ENCODE measurements at places on chromosomes 7 and 10.

GRCh38 chr7:131170440-131171271 lies 157.0 kb upstream of the MKLN1 start:
- DNase-seq: no peak

GRCh38 chr10:102511583-102512274 lies 8.0 kb downstream of the SUFU start:
- DNase-seq: no peak

DNA sequence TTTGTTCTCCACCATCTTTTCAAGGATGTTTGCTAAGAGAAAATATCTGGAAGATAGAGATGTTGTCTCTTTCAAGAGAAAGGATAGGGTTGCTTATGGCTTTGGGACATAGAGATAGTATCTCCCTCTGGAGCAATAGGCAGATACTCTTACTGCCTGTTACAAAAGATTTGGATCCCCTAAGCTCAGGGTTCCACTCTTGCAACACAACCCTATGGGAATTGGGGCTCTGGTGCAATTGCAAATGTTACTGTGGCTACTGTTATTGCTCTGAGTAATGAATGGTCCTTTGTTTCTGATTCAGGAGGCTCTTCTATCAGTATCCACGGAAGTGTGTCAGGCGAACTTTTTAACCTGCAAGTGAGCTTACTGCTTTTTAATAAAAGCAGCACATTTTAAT lies 88.8 kb downstream of the GPR85 start:
- no peak for DNase-seq

DNA sequence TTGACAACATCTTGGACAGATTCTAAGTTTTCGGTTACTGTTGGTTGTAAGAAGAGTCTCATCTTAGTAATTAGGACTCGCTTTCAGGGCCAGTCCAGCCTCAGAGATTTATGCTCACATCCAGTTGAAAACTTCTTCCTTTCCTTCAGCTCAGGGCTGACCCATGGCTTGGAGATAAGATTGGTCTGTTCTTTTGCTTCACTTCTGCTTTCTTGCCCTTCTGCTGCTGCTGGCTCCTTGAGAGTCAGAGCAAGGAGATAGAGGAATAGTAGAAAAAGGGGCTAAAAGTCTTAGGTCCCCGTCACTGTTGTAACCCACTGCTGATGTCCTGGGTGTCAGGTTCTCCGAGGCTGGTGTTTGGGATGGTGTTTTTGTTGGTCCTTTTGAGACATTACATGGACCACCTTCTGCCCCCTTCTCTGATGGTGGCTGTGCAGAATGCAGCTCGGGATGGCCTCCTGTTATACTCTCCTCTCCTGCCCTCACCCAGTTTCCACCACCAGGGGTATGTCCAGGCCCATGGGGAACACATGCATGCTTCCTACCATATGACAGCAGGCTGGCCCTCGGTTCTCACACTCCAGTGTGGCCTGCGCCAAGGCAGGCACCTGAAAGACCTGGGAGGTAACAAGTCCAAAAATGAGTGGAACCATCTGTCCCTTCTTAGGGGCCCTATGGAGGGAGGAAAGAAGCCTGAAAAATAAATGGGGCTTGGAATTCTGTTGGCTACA lies 67.8 kb upstream of the PCBD1 start:
- no peak for DNase-seq

DNA sequence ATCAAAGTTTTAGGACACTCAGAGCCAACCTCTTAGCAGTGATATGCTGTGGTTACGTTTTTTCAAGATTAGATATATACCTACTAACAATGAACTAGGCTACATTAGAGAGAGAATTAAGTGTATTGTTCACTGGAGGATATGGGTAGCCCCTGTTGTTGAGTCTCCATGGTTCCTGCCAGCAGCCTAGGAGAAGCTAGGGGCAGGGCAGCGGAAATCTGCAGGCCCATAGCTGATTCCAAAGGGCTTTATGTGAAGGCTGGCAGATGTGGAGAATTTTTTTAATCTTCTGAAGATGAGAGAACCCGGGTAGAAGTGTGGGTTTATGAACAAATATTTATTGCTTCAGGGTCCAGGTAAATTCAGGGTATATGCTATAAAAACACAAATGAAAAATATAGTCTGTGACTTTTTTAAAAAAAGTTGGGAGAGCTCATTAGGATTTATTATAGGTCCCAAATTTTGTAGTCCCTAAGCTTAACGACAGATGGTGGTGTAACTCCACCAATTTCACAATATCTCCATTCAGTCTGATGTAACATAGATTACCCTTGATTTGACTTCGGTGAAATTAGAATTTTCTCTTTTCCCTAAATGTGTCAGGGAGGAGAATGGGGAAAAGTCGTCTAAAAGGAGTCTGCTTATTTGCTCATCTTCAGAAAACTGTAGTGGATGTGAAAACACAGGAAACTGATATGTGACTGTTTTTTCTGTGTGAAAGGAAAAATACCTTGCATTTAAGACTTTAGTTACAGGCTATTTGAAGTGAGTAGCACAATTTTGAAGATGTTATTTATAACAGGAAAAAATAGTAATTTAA lies 163.0 kb upstream of the PPP1R3A start:
- DNase-seq: peak; percentile 34

- no peak for DNase-seq
Observed at GRCh38 chr10:34216348-34216945, 598.6 kb downstream of the PARD3 start.

- no peak for DNase-seq
Observed at GRCh38 chr10:4067531-4067930, 282.5 kb upstream of the KLF6 start.

DNA sequence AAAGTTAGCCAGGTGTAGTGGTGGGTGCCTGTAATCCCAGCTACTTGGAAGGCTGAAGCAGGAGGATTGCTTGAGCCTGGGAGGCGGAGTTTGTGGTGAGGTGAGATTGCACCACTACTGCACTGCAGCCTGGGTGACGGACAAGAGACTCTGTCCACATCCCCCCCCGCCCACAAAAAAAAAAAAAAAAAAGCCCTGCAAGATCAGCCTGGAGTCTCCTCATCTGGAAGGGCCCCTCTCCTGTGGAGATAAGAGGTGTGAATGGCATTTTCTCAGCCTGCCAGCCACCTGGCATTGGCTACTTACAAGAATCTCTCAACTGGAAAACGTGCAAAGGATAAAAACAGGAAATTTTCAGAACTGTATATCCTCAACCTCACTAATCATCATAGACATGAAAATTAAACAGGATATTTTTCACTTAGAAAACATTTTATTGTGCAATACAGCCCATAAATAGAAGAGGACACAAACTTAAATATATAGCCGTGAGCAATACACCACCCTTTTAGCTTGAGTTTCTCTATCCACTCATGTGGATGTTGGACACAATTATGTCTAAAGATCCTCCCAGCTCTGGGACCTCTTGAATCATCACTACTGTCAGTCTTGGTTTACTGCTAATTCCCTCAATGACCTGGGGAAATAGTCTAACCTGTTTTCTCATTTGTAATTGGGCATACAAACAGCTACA lies 11.3 kb upstream of the TSPAN15 start:
- DNase-seq: no peak

- no peak for DNase-seq
Observed at GRCh38 chr10:62690703-62691102, 113.8 kb upstream of the ADO start.

DNA sequence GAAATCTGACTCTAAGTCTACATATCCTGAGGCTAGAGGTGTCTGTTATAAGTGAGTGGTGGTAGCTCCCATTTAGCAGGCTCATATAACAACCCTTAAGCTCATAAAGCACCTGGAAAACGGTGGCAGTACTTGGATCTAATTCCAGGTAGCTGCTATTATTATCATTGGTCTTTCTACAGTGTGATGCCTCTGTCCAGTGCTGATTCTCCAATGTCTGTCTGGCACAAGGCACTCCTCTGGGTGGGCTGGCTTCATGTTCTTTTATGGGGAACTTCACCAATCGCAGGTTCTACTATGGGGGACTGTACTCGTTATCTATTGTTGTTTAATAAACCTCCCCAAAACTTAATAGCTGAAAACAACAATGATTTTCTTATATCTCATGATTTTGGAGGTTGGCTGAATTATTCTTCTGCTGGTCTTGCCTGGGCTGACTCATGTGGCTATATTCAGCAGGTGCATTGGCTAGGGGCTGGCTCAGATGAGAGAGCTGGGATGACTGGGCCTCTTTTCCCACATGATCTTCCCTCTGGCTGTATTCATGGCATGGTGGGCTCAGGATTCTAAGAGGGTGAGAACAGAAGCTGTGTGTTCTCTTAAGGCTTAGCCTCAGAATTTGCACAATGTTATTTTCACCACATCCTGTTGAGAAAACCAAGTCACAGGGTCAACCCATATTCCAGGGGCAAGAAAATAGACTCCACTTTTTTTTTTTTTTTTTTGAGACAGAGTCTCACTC lies 93.0 kb upstream of the PCGF5 start:
- DNase-seq: no peak

DNA sequence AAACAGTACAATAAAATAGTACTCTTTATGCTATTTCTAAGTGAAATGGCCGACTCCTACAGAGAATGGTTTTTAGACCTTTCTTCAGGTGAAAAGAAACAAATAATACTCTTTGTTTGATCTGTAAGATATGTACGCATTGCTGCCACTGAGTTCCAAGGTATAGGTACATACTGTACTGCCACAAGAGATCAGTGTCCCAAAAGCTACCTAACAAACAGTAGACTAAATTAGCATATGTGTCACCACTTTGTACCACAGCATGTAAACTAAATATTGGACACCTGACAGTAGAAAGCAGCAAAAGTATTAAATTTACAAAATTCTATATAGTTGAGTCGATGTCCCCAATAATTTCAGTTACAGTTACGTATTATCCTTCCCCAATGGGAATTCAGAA lies 14.4 kb downstream of the MTPN start:
- no peak for DNase-seq

DNA sequence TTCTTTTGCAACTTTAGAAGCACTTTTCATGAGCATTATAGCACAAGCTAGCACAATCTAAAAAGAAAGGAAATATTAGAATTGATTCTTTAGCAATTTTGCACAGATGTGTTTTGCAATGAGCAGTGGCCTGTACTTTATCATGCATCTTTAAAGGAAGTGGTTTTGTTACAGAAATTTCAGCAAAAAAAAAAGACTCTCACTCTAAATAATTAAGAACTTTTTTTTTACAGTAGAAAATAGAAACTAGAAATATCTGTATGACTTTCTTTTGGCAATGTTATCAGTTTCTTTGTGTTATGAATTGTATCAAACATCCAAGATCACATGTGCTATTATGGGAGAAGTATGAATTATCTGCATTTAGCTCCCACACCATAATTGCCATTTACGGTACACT lies 195.7 kb upstream of the KLF6 start:
- no peak for DNase-seq

DNA sequence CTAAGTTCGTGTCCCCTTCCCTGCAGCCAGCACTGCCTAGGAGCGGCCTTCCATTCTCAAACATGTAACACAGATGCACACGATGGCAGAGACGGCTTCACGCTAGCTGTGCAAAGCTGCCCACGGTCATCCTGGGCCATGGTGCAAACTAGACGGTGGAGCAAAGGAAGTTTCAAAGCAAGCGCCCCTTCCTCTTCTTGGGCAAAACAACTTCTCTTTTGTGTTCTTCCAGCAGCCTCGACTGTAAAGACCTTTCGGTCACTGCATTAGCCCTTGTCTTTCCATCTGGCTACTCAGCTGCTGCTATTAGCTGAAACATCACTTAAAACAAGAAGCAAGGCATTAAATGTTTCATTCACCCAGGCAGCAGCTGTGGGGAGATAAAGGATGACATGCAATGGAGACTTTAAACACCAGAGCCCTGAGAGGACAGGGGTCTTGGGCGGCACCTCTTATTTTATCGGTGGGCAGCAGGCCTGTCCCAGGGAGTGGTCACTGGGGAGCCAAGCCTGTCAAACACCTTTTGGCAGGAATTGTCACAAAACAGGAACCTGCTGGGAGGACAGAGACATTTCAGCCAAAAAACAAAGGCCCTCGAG lies 214.8 kb downstream of the KLF6 start:
- no peak for DNase-seq

- DNase-seq: no peak
Observed at GRCh38 chr7:158569858-158570323, 17.7 kb downstream of the PTPRN2 start.

DNA sequence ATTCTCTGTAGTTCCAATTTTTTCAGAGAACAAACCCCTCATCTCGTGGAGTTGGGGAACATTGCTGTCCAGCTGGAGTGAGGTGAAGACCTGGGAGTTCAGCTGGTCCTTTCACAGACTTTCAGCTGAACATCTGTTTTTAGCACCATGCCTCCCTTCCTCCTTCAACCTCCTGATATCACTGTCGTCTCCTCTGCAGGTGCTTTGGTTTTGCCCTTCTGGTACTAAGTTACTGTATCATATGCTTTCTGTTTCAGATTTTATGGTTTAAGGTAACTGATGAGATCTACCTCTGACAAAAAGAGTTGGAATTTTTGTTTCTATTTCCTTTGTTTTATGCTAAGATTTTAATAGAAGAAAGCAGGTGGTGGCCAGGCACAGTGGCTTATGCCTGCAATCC lies 102.9 kb downstream of the ZNF438 start:
- no peak for DNase-seq

All from NCI-H1105 (cell line).